ENCODE measurements at places on chromosomes 16 and 17.

GRCh38 chr17:77372444-77373298, 231.9 kb downstream of the SEC14L1 start:
- peak; percentile 94 for DNase-seq

GRCh38 chr16:55398762-55399161, 74.8 kb downstream of the IRX6 start:
- DNase-seq: no peak

DNA sequence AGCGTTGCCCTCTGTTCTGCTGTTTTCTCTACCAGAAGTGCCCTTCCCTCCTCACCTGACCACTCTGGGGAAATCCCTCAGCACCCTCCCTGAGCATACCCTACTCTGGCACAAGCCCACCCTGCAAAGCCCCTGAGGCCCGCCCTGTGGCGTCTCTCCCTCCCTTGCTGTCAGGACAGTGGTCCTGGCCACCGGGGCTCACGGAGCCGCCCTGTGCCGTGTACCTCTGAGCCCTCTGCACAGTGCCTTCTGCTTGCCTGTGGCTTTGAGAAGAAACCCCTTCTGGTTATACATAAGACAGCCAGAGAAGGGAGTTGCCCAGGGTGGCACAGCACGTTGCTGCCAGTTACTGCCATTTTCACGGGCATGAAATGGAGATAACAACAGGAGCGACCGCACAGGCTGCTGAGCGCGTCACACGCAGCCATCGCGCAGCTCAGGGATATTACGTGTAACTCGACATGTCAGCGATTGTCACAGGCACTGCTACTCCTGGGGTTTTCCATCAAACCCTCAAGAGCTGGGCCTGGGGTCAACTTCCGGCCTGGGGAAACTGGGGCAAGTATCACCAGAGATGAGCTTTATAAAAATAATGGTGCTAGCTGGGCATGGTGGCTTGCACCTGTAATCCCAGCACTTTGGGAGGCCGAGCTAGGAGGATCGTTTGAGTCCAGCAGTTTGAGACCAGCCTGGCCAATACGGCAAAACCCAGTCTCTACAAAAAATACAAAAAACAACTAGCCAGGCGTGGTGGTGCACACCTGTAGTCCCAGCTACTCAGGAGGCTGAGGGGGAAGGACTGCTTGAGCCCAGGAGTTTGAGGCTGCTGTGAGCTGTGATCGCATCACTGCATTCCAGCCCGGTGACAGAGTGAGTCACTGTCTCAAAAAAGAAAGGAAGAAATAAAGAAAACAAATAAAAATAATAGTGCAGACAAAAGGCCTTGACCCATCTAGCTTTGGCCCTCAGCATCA, 14.8 kb downstream of the SCGB1C2 start:
- peak; percentile 18 for DNase-seq

DNA sequence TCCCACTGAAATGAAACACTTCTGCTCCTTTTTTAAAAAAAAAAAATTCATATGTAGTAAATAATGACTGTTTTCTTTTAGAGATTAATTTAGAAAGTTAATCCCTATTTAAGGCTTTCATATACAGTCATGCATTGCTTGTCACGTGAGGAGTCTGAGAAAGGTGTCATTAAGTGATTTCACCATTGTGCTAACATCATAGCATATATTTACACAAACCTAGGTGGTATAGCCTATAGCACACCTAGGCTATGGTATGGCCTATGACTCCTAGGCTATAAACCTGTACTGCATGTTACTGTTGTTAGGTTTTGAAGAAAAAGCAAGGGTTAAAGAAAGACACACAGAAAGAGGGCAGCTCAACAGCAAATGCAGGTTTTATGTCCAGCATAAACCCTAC, 13.7 kb downstream of the PPY start:
- no peak for DNase-seq

Measured in adipocyte (in vitro differentiated cells).